ENCODE measurements at places on chromosomes 2 and 18.

GRCh38 chr2:199778655-199779054 lies 72.3 kb downstream of the FTCDNL1 start:
- DNase-seq = no peak

DNA sequence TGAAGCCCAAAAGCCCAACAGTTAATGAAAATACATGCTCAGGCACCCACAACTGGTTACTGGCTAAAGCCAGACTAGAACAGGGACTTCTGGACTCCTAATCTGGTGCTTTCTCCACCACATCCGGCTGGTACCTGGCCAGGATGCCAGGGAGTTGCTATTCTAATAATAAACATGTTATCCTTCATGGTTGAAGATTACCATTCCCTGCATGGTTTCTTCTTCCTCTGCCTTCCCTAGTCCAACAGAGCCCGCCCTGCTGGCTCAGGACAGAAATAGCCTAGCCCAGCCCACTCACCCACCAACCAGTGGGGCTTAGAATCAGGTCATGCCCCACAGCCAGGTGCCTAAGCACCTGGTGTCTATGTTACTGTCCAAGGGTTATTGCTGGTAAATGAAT lies 184.2 kb downstream of the TMEM247 start:
- no peak for DNase-seq

GRCh38 chr18:811892-812375 lies at the start of gene YES1:
Gene YES1, minus strand, starts transcription at chr18:812242. Its CDS starts 55,415 bp downstream, at chr18:756827.
- no peak for DNase-seq

DNA sequence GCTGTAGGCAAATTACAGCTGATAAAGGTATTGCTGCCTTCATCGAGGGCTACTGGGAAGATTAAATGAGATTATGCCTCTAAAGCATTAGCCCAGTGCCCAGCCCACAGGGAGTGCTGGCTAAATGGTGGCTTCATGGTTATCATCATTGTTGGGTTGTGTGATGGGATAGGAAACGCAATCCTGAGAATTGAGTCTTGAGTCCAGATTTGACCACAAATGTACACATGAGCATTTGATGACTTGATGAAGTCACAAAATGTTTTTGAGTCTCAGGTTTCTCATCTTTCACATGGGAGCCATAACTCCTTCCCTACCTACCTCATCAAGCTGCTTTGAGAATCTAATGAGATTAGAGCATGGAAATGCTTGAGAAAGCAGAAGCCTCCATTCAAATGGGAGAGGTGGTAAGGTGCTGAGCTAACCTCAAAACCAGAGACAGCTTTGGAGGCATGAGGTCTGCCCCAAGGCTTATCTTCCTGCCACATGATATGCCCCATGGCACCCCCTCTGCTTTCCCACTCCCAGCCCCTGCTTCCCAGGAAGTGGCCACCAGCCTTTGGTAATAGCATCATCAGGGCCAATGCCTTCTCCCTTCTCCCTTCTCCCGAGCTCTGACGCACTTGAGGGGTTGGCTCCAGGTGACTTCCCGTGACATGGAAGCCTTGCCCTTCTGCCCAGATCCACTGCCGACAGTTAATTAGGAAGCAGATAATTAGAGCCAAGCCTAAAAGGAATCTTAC lies 149.4 kb upstream of the EPAS1 start:
- DNase-seq = no peak

GRCh38 chr2:238930216-238930615 lies 82.3 kb downstream of the TWIST2 start:
- DNase-seq = no peak

DNA sequence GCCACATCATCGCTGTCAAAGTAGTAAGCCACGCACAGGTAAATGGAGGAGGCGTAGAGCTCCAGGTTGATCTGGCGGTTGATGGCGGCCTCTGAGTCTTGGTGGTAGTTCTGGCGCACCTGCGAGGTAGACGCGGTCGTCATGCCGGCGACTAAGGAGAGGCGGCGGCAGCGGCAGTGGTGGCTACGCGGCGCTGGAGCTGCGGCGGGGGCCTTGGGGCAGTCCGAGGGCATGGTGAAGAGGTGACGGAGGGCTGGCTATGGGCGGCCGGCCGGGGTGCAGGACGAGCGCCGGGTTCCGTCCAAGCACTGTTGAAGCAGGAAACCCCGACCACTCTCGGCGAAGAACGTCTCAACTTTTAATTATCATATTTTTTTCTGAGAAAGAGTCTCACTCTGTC lies 12.7 kb upstream of the ZNF513 start:
- no peak for DNase-seq

- no peak for DNase-seq
These were observed 865.6 kb upstream of the ID2 start for GRCh38 chr2:7816233-7816632.

- no peak for DNase-seq
These were observed 69.9 kb downstream of the UXS1 start for GRCh38 chr2:106124106-106124756.

- DNase-seq = no peak
These were observed 273.6 kb upstream of the NRP2 start for GRCh38 chr2:205408696-205409095.

All from NCI-H2029 treated with DMSO at 0.1 percent for 48 hours (cell line).